A172 (cell line): ENCODE measurements at places on chromosomes 2 and 18. TPM values are rescaled to one million over a fixed set of nuclear protein-coding genes. Genes with fewer than 3 reads are reported as not detected.

GRCh38 chr2:64462940-64463700 lies 9.2 kb downstream of the LGALSL start:
- no peak for DNase-seq

- DNase-seq = no peak
These were observed 58.3 kb upstream of the KCNG2 start for GRCh38 chr18:79739440-79739778.

DNA sequence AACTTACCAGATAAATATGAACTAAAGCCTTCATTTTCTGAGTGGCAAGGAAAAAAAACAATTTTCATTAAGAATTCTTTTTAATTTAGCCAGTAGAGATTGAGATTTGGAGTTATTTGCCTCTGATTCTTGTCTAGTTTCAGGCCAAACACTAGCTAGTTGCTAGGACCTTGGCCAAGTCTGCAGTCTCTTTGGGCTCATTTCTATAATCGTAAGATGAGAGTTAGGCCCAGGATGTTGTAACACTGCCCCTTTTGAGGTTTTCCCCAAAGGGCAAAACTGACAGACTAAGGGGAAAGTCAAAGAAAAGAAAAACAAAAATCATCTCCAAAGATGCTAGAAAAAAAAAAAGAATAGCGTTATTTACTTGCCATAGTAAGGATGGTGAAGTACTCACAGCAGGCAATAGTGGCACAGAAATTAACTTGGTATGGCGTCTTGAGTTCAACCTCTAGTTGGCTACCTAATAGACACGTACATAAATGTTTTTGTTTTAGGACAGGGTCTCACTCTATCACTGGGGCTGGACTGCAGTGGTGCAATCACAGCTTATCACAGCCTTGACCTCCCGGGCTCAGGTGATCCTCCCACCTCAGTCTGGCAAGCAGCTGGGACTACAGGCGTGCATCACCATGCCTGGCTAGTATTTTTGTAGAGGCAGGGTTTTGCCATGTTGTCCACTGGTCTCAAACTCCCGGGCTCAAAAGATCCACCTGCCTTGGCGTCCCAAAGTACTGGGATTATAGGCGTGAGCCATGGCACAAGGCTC lies 23.0 kb upstream of the ADAM17 start:
- DNase-seq = no peak

DNA sequence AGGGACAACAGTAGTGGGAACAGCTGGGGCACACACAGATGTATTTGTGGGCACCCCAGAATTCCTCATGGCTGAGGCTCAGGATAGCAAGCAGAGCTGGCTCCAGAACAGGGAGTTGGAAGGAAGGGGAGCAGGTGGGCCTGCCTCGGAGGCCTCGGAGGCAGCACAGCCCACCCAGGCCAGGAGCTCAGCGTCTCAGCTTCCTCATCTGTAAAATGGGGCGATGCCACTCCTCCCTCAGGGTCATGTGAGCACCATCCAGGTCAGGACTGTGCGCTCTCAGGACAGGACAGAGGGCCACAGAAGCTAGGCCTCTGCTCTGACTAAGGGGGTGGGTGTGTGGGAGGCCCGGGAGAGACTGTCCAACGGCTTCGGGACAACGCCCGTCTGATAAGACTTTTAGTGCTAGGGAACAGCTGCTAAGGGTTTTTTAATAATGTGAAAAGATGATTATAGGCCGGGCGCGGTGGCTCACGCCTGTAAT lies 106.2 kb downstream of the HDAC4 start:
- DNase-seq = no peak

DNA sequence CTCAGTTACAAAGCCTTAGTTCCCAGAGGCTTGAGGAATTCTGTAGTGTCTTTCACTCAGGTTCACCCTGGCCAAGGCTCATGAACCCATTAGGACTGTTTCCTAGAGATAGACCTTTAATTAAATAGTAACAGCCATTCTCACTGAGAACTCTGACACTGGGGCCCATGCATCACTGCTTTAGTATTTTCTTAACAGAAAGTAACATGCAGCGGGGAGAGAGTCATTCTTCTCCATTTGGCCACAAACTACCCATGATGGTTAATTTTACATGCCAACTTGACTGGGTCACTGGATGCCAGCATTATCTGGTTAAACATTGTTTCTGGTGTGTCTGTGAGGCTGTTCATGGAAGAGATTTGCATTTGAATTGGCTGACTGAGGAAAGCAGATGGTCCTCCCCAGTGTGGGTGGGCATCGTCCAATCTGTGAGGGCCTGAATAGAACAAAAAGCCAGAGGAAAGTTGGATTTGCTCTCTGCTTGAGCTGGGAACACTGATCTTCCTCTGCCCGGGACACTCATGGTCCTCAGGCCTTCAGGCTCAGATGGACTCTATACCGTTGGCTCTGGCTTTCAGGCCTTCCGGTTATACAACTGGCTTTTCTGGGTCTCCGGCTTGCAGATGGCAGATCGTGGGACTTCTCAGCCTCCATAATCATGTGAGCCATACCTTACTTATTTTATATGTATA lies 5.6 kb upstream of the CPLX4 start:
- no peak for DNase-seq

DNA sequence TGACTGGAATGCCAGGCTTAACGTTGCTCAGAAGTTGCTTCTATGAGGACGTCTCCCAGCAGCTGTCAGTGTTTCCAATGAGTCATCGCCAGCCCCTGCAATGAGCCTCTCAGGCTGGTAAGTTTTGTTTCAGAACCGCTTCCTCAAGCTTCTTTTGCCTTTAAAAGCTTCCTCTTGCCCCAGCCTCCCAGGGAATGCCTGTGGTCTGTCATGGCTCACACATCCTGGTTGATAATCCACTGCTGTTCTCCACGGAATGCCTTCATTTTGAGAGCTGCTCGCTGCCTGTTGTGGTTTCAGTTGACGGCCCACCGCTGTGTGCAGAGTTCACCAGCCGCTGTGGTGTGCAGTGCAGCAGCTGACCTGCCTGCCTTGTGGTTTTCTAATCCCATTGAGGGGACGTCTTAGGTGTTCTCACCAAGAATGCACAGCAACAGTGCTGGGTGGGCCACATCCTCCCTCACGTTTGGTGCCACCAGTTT lies 96.4 kb downstream of the RTP5 start:
- peak; percentile 96 for DNase-seq

GRCh38 chr2:23489471-23490322 lies 104.7 kb downstream of the KLHL29 start:
- DNase-seq = no peak

GRCh38 chr2:3023531-3023930 lies 354.1 kb downstream of the EIPR1 start:
- no peak for DNase-seq

DNA sequence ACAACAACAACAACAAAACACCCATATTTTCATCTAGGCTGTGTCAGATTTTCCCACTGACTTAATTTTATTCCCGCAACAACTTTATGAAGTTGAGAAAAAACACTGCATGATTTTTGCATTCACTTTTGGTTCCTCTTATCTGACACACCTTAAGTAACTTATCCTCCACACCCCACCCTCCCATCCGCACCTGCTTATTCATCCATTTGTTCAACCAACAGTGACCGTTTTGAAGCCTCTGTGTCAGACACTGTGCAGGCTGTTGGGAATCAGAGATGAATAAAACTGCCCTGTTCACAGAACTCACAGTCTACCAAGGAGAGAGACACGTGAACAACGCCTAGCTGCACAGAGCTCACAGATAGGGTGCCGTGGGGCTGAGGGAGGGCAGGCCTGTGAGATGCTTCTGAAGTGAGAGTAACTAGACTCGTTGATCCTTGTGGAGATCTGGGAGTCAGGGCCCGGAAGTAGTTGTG lies 7.4 kb downstream of the CNNM4 start:
- no peak for DNase-seq

DNA sequence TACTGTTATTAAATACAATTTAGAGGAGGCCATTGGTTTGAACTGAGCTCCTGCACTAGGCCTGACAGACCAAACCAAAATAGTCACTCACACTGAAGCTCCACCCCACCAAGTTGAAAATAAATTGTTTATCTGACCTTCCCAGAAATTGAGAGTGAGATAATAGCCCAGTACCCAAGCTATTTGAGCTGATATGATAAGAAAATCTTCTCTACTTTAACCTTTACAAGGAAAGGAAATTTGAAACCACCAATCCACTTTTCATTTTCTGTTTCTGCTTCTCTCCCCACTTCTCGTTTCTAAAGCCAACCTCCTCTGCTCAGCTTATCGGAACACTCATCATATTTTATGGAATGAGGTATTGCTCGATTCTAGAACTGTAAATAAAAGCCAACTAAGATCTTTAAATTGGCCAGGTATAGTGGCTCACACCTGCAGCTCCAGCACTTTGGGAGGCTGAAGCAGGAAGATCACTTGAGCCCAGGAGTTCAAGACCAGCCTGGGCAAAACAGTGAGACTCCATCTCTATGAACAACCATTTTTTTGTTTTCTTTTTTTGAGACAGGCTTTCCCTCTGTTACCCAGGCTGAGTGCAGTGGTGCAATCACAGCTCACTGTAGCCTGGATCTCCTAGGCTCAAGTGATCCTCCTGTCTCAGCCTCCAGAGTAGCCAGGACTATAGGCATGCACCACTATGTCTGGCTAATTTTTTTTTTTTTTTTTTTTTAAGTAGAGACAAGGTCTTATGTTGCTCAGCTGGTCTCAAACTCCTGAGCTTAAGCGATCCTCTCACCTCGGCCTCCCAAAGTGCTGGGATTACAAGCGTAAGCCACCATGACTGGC lies 13.3 kb upstream of the GALM start:
- DNase-seq = no peak

DNA sequence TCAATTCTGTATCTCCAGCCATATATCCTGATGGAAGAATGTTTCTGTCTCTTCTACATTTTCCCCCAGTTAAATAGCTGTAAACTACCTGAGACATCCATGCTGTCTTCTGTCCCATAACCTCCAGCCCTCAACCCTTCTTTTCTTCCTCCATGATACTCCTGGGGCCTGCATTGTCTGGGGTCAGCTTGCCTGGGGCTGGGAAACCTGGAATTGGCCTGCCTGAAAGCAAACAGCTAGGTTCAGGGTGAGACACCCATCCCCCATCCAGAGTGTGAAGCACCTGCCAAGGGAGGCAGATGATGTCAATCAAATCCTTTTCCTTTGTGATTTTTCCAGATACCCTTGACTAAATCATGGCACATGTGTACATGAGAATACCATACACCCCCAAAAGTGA lies 313.7 kb upstream of the MGAT5 start:
- no peak for DNase-seq

GRCh38 chr2:77566582-77566981 lies 44.4 kb upstream of the LRRTM4 start:
- no peak for DNase-seq

DNA sequence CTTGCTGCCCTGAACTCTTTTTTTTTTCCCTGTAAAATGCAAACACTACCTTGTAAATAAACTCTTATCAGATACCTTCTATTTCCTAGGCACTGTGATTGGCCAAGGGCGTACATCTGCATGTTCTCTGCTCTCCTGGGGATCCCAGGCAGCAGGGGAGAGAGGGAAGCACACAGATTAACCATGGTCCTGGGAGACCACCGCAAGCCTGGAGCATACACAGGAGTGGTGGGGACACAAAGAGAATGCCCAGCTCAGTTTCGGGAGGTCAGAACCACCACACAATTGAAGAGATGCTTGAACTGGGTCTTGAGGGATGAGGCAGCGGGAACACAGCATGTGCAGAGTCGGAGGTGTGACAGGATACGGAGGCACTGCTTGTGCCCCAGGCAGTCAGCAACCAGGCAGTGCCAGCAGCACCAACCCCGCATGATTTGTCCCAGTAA lies 2.1 kb downstream of the GREB1 start:
- DNase-seq = no peak

DNA sequence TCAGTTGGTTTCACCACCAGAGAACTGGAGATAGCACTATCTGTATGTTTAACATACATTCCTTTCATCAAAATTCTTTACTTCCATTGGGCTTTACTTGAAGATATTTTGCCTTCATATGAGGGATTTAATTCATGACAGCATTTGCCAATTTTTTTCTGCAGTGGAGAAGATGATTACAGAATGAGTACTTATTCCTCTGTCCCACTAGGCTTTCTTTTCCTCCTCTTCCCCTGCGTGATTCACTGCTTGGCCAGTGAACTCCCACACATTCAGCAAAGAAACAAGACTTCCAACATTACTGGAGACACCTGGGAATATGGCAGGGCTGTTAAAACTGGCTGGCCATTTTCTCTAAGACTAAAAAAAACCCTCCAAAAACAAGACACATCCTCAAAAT lies 425.8 kb upstream of the KCNH7 start:
- DNase-seq = no peak

DNA sequence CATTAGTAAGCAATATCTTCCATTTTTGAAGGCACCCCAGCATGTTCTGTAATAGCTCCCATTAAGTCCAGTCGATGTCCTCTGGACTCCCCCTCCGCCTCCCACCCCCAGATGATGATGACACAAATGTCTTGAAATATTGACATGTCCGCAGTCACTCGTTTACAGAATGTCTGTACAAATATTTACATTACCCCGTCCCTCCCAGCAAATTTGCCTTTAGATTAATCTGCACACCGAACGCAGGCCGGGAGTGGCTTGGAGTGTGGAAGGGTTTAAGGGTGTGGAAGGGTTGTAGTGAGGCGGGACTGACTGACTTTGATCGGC lies 853 bp upstream of the OSBPL6 start:
- DNase-seq = no peak

GRCh38 chr2:99478632-99479031 lies 11.2 kb downstream of the REV1 start:
- DNase-seq = no peak

GRCh38 chr2:164879901-164880535 lies 38.4 kb upstream of the COBLL1 start:
- DNase-seq = no peak

- DNase-seq = no peak
These were observed 58.1 kb upstream of the TGIF1 start for GRCh38 chr18:3391704-3392466.

DNA sequence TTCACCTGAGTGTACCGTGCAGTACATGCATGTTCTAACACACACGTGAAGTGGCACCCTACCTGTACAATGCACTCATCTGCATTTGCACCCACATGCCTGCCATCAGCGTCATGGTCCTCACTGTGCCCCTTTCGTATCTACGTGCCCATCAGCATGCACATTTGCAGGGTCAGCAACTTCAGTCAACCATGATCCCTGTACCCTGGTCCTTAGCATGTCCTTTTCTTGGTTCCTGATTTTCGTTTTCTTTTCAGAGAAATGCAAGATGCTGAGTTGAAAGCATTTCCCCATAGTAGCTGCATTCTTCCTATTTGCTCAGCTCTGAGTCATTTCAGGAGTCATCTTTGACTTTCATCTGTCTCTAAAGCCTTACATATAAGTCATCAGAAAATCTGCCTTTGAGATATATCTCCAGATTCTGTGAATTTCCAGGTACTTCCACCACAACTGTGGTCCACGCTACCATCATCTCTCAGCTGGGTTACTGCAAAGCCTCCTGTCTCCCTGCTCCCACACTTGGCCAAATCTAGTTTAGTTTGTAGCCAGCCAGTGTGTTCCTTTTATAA lies 14.7 kb upstream of the PUM2 start:
- DNase-seq = peak; percentile 39

The GNAL gene
- total RNA-seq = 1.6 and 3.5 TPM in 2 replicates

The BIRC6 gene
- total RNA-seq = 57.7 and 58.7 TPM in 2 replicates

The PLCL1 gene
- total RNA-seq = not detected in 2 replicates

The MYOM1 gene
- total RNA-seq = not detected in 2 replicates

The CD8B gene
- total RNA-seq = not detected in 2 replicates

The SMCHD1 gene
- 53.7 and 78.3 TPM in 2 replicates for total RNA-seq

The MOCOS gene
- 3.3 and 3.9 TPM in 2 replicates for total RNA-seq

The CXCR1 gene
- not detected in 2 replicates for total RNA-seq
